ENCODE measurements at places on chromosomes 6 and 20. TPM values are rescaled to one million over a fixed set of nuclear protein-coding genes. Genes with fewer than 3 reads are reported as not detected.
A peak's percentile ranks its signal among the peaks of the same experiment; 100 is the strongest.

Gene MYMX
- total RNA-seq = not detected

Gene AURKA
- 101 TPM for total RNA-seq

Gene NOX3
- not detected for total RNA-seq

Gene TOX2
- total RNA-seq = 2.5 TPM

Gene PARD6B
- total RNA-seq = 8.2 TPM

Gene HLA-DQA1
- total RNA-seq = 1.4 TPM

Gene PM20D2
- total RNA-seq = 8.4 TPM

DNA sequence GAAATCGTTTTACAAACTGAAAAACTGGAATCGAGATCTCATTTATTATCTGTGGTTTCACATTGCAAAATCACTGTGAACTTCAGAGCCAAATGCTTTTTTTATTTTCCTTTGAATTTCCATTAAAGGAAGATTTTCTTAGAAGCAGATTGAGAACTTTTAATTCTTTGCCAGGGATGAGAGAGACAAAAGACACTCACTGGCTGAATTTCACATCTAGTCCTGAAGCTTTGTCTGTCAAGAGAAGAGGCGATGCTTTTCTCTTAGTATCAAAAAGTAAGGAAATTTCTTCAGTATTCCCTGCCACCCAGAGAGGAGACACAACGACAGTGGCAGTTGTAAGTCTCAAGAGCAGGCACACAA lies 141.8 kb downstream of the TMEM200A start:
- H3K4me1 ChIP-seq = peaks cover 30% of the 10 kb centered on the region
- no peaks in the 10 kb centered on the region for H3K27me3 ChIP-seq
- no peak overlapping the region for H3K27ac ChIP-seq
- DNase-seq = no peak

DNA sequence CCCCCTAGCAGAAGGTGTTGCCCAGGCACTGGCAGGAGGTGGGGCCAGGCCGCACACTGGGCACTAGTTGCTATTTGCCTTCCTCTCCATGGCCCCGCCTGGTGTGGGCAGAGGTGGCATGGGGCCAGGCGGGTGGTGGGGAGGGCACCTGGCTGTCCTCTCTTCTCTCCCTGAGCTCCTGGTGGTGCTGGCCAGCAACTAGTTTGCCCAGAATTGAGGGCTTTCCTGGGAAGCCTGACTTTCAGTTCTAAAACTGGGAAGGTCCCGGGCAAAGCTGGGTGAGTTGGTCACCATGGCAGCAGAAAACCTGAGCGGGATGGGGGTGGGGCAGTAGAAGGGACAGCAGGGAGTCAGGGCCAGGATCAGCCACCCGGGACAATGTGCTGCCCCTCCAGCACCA lies 48.2 kb downstream of the RBM38 start:
- H3K36me3 ChIP-seq = no peaks in the 10 kb centered on the region
- H3K27ac ChIP-seq = no peak overlapping the region
- no peak for DNase-seq
- H3K27me3 ChIP-seq = no peaks in the 10 kb centered on the region
- peaks cover 16% of the 10 kb centered on the region for H3K4me1 ChIP-seq
- no peak overlapping the region for H3K4me3 ChIP-seq

GRCh38 chr6:151044465-151045441 lies 179.3 kb downstream of the MTHFD1L start:
- no peaks in the 10 kb centered on the region for H3K4me1 ChIP-seq
- no peak overlapping the region for H3K4me3 ChIP-seq
- no peaks in the 10 kb centered on the region for H3K27me3 ChIP-seq
- peaks cover 58% of the 10 kb centered on the region for H3K36me3 ChIP-seq
- DNase-seq = no peak
- no peak overlapping the region for H3K27ac ChIP-seq

GRCh38 chr20:49701241-49701790 lies 12.4 kb downstream of the B4GALT5 start:
- H3K4me1 ChIP-seq = peaks cover 68% of the 10 kb centered on the region
- no peak overlapping the region for H3K4me3 ChIP-seq
- no peaks in the 10 kb centered on the region for H3K27me3 ChIP-seq
- peak overlapping the region; percentile 44 for H3K27ac ChIP-seq
- peak; percentile 66 for DNase-seq

DNA sequence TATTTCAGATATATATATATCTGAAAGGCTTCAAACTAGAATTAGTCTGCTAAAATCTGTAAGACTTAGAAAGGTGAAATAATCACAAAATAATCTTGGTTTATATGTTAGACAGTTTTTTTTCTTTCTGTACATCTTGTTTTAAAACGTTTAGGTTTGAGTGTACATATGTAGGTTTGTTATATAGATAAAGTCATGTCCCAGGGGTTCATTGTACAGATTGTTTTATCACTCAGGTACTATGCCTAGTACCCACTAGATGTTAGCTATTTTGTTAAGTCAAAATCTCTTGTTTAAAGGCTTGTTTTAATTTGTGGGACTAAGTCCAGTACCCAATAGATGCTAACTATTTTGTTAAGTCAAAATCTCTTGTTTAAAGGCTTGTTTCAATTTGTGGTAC lies 1339.0 kb upstream of the CITED2 start:
- no peak overlapping the region for H3K4me3 ChIP-seq
- no peaks in the 10 kb centered on the region for H3K27me3 ChIP-seq
- H3K27ac ChIP-seq = no peak overlapping the region
- DNase-seq = no peak
- H3K4me1 ChIP-seq = no peaks in the 10 kb centered on the region

GRCh38 chr6:36616893-36617521 lies 22.8 kb downstream of the SRSF3 start:
- peak; percentile 35 for DNase-seq
- H3K27me3 ChIP-seq = no peaks in the 10 kb centered on the region
- H3K36me3 ChIP-seq = peaks cover 13% of the 10 kb centered on the region

GRCh38 chr6:122151066-122151465 lies 248.4 kb upstream of the HSF2 start:
- H3K27ac ChIP-seq = no peak overlapping the region
- no peaks in the 10 kb centered on the region for H3K4me1 ChIP-seq
- DNase-seq = no peak

DNA sequence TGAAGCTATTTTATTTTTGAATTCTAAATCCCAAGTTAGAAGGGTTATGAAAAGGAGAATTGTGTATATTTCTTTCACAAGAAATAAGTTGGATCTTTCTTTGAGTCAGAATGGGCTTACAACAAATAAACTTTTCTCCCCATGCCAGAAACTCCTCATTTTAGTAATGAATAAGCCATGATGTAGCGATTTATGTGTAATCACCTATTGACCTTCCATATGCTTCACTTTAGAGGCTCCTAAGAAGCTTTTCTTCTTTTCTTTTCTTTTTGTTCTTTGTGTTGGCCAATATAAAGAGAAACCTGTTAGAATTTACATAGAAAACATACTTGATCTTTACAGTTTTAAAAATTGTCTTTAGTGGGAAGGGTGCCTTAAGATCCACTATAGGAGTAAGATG lies 370.2 kb downstream of the UTRN start:
- H3K27ac ChIP-seq = no peak overlapping the region
- no peaks in the 10 kb centered on the region for H3K36me3 ChIP-seq

- no peak for DNase-seq
- H3K27ac ChIP-seq = no peak overlapping the region
- no peaks in the 10 kb centered on the region for H3K4me1 ChIP-seq
- no peaks in the 10 kb centered on the region for H3K36me3 ChIP-seq
- no peaks in the 10 kb centered on the region for H3K27me3 ChIP-seq
- H3K4me3 ChIP-seq = no peak overlapping the region
Measured at GRCh38 chr6:125259354-125259736, 42.4 kb downstream of the HDDC2 start.

DNA sequence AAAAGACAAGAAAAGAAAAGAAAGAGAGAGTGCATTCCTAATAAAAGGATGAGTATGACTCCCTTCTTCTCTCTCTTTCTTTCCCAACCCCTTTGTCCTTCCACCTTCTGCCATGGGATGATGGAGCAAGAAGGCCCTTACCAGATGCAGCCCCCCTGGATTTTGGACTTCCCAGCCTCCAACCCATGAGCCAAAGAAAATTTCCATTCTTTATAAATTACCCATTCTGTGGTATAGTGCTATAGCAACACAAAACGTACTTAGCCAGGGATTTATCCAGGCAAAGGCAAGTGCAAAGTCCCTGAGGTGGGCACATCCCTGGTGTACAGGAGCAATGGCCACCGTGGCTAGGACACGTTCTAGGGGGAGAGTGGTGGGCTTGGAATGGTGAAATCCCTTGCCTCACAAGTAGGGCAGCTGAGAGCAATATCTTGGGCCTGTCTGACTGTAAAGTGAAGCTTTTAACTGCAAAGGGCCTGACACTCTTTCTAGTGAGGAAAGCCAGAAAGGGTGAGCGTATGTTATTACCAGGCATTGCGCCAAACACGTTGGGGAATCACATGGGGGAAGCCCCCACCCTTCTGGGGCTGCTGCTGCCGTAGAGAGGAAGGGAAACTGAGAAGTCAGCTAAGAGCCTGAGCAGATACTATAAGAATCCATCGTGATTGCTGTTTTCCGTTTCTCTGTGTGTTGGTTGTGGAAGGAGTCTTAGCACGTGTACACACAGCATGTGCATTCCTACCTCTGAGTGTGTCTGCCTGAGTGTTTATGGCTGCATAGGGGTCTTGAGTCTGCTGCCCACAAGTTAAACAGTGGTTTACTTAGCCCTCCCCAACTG lies 50.7 kb upstream of the SIRPA start:
- no peaks in the 10 kb centered on the region for H3K36me3 ChIP-seq
- no peak overlapping the region for H3K4me3 ChIP-seq
- peaks cover 8% of the 10 kb centered on the region for H3K27me3 ChIP-seq
- no peak overlapping the region for H3K27ac ChIP-seq

- H3K27ac ChIP-seq = no peak overlapping the region
- no peak for DNase-seq
- no peaks in the 10 kb centered on the region for H3K36me3 ChIP-seq
- no peak overlapping the region for H3K4me3 ChIP-seq
- no peaks in the 10 kb centered on the region for H3K4me1 ChIP-seq
Measured at GRCh38 chr6:14246876-14247275, 129.3 kb downstream of the CD83 start.

DNA sequence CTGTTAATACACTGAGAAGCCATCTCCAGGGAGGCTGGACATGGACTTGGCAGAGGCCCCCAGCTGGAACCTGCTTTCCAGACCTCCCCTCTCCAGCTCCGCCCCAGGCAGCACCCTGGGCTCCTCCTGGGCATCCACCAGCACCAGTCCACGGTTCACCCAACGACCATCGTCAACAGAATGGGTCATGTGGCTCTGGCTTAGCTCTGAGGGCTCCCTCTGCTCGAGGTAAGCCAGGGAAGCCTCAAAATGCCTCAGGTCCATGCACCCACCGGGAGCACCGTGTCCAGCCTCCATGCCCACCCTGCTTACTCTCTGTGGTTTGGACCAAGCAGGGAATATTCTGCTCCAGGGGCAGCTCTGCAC lies 40.5 kb downstream of the WDR27 start:
- no peak overlapping the region for H3K4me3 ChIP-seq
- H3K27ac ChIP-seq = no peak overlapping the region
- no peak for DNase-seq

DNA sequence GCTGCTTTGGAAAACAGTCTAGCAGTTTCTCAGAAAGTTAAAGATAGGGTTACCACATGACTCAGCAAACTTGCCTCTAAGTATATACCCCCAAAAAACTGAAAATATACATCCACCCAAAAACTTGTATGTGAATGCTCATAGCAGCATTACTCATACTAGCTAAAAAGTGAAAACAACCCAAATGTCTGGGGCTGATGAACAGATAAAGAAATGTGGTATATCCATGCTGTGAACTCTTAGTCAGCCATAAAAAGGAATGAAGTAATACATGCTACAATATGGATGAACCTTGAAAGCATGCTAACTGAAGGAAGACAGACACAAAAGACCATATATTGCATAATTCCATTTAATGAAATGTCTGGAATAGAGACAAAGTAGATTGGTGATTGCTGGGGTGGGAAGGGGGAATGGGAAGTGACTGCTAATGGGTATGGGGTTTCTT lies 79.9 kb upstream of the GLP1R start:
- no peaks in the 10 kb centered on the region for H3K36me3 ChIP-seq
- no peak for DNase-seq
- H3K27me3 ChIP-seq = no peaks in the 10 kb centered on the region
- H3K4me3 ChIP-seq = no peak overlapping the region

DNA sequence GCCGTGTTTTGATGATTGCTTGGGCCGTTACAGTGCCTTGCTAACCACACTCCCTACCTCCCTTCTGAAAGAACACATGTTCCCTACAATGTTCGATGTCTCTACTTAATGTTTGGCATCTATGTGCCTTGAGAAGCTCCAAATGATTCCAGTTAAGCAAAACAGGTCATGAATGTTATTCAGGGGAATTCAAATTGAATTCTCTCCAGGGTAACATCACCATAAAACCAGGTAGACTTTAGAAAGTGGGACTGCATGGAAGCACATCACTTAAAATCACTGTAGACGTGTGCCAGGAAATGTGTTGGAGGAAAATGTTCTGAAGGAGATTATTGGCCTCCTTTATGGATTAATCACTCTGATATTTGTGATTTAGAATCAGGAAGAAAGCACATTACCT lies 128.1 kb downstream of the ADAT2 start:
- H3K27me3 ChIP-seq = peaks cover 1% of the 10 kb centered on the region
- no peak for DNase-seq
- H3K27ac ChIP-seq = no peak overlapping the region
- no peaks in the 10 kb centered on the region for H3K36me3 ChIP-seq

- no peaks in the 10 kb centered on the region for H3K36me3 ChIP-seq
- H3K4me3 ChIP-seq = no peak overlapping the region
Measured at GRCh38 chr20:48008850-48009515, 223.7 kb upstream of the SULF2 start.

GRCh38 chr20:4795394-4795793 lies 73.7 kb downstream of the PRND start:
- peaks cover 58% of the 10 kb centered on the region for H3K36me3 ChIP-seq
- no peak overlapping the region for H3K4me3 ChIP-seq
- peak overlapping the region; percentile 72 for H3K27ac ChIP-seq
- peak; percentile 76 for DNase-seq

- H3K4me1 ChIP-seq = peaks cover 6% of the 10 kb centered on the region
- no peak overlapping the region for H3K27ac ChIP-seq
- no peaks in the 10 kb centered on the region for H3K27me3 ChIP-seq
- no peaks in the 10 kb centered on the region for H3K36me3 ChIP-seq
- DNase-seq = no peak
Measured at GRCh38 chr6:141963543-141964295, 169.0 kb upstream of the GJE1 start.

DNA sequence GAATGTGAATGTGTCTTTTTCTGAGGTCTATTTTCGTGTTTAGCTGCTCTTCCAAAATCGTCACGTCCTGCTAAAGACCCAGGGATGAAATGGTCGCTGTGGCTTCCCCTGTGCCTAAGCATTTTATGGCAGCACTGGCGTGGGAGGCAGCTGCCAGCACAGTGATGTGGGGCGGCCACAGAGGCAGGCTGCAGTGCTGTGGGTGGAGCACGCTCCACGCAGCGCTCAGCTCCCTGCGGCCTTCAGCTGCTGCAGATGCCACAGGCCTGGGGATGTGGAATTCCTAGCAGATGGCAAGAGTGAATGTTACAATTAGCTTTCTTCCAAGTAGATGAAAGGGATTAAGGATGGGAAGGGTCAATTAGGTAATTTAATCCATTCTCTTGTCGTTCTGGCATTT lies 242.6 kb downstream of the SMOC2 start:
- H3K4me3 ChIP-seq = no peak overlapping the region
- no peaks in the 10 kb centered on the region for H3K4me1 ChIP-seq
- H3K27ac ChIP-seq = no peak overlapping the region
- H3K36me3 ChIP-seq = no peaks in the 10 kb centered on the region
- DNase-seq = no peak
- H3K27me3 ChIP-seq = no peaks in the 10 kb centered on the region

- DNase-seq = no peak
- no peak overlapping the region for H3K4me3 ChIP-seq
- peaks cover 7% of the 10 kb centered on the region for H3K27me3 ChIP-seq
- no peaks in the 10 kb centered on the region for H3K4me1 ChIP-seq
- H3K27ac ChIP-seq = no peak overlapping the region
- no peaks in the 10 kb centered on the region for H3K36me3 ChIP-seq
Measured at GRCh38 chr6:33176906-33177305, 15.4 kb downstream of the COL11A2 start.
